Globus pallidus (tissue), 1 donor: ENCODE measurements at places on chromosomes 6 and 20.

- DNase-seq: no peak
These were observed 2.6 kb downstream of the PACSIN1 start for GRCh38 chr6:34468378-34468892.

DNA sequence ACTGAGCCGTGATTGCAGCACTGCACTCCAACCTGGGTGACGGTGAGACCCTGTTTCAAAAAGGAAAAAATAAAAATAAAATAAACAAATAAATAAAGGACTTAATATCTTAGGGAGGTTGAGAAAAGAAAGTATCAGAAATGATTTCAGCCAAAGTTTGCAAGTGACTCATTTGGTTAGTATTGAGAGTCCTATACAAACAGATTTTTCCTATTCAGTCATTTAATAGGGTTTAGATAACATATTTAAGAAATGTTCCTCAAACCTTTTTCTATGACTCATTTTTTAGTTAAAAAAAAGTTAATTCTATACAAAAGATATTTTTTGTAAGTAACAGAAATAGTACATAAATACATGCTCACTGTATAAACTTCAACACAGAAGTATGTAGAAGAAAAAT lies 235.1 kb downstream of the GJA1 start:
- DNase-seq: no peak

GRCh38 chr20:60052322-60052721 lies 94.1 kb downstream of the CDH26 start:
- DNase-seq: no peak

DNA sequence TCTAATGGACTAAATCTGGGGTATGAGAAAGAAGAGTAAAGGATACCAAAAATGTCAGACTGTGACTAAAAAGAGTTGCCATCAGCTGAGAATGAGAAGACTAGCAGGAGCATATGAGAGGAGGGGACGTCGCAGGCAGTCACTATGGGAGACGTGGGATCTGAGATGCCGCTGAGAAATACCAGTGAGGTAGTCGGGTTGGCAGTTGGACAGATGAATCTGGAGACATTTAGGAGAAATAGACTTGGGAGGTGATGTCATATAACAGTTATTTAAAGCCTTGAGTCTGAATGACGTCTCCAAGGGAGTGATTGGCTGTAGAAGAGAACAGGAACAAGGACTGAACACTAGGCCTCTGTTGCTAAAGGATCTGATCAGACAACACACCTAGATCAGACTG lies 51.5 kb upstream of the TRIM26 start:
- no peak for DNase-seq

DNA sequence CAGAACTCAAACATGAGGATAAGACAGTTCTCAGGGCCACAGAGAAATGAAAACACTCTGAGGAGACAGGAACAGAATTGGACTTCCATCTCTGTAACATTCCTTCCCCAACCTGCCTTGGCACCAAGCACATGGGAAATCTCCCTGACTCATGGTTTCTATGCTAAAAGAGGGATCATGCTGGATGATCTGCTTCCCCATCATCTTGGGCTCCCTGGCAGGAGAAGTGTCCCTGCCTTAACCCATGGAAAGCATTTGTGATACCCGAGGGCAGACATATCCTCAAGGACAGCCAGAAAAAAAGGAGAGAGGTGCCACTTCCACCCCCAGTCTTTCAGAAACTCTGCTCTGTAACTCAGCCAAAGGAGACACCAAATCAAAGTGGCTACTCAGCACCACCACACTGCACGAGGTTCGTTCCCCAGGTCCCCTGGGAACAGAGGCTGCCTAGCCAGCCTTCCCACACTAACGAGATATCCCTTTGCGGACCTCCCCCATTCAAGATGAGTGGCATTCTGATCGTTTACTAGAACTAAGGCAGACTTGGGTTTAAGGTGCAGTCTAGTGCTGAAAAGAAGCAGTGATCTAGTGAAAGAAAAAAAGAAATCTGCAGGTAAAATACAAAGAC lies 34.8 kb downstream of the BLOC1S5 start:
- DNase-seq: no peak

GRCh38 chr6:16179063-16179462 lies 50.2 kb downstream of the MYLIP start:
- DNase-seq: no peak

- peak; percentile 21 for DNase-seq
These were observed 8.5 kb downstream of the TPD52L2 start for GRCh38 chr20:63873477-63873971.

GRCh38 chr6:127190552-127190951 lies 72.1 kb downstream of the RSPO3 start:
- DNase-seq: no peak

- peak; percentile 36 for DNase-seq
These were observed at the start of gene NRSN1 for GRCh38 chr6:24125980-24126379. NRSN1 (plus strand) TSS chr6:24126215; CDS start chr6:24134328, 8,113 bp downstream.

DNA sequence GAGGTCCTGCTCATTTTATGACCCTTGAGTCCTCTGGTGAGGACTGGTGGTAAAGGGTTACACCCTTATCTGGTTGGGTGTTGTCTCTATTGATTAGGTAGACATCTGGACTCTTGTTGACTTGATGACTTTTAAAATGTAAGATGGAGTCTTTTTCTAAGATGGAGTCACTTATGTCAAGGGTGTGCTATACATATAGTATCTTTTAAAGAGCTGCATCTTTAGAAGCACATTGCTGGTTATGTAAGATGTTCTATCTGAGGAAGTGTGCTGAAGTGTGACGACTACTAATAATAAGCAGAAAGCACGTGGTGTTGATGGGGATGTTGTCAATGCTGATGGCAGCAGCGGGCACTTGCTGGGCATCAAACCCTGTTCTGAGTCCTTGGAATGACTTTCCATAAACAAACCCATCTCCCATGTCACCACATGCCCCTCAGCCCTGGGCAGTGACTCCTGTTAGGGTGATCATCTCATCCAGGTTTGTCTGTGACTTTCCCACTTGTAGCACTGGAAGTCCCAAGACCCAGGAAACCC lies 229.6 kb downstream of the EYA2 start:
- peak; percentile 2 for DNase-seq

- no peak for DNase-seq
These were observed 3.2 kb downstream of the HRH3 start for GRCh38 chr20:62216636-62217566.

- DNase-seq: no peak
These were observed 185.7 kb upstream of the FLRT3 start for GRCh38 chr20:14523090-14523489.

DNA sequence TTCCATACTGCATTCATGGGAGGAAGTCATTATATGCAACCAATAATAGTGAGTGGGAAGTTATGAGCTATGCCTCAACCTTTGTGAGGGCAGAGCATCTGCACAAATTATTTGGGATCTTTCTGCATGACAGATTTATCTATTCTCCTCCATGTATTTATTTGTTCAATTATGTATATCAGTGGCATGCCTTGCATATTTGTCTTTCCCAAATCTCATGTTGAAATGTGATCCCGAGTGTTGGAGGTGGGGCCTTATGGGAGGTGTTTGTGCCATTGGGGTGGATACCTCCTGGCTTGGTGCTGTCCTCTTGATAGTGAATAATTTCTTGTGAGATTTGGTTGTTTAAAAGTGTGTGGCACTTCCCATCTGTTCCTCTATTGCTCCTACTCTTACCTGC lies 1246.0 kb upstream of the CITED2 start:
- DNase-seq: no peak

GRCh38 chr6:155080881-155081845 lies 86.0 kb downstream of the TIAM2 start:
- no peak for DNase-seq

GRCh38 chr6:39520916-39521315 lies 198.4 kb upstream of the KCNK16 start:
- no peak for DNase-seq

DNA sequence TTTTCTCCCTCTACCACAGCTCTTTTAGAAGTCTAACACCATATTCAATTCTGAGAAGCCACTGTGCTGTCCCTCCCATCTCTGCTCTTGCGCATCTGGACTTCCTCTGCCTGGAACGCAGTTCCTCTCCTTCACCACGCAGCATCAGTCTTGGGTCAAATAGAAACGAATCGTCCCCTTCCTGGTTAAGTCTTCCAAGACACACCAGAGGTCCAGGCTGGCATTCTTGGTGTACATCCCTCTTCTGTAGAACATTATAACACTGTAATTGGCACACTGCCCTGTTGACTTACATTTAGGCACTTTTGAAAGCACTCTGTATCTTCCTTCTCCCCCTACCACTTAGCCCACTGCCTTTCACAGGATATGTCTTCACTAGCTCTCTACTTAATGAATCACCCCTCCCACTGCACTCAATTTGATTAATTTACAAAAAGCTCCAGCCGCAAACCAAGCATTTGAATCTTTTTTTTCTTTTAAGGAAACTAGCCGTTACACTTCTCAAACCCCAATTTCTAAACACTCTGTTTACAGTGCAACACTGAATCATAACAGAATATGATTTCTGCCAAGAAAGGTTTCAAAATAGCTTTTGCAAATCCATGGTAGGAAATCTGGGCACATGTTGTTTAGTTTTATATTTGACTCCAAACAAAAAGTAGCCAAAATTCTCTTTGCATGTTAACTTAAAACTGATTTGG lies 140.8 kb upstream of the CARMIL1 start:
- peak; percentile 58 for DNase-seq

- no peak for DNase-seq
These were observed 165.8 kb upstream of the SUPT3H start for GRCh38 chr6:45543298-45544235.

DNA sequence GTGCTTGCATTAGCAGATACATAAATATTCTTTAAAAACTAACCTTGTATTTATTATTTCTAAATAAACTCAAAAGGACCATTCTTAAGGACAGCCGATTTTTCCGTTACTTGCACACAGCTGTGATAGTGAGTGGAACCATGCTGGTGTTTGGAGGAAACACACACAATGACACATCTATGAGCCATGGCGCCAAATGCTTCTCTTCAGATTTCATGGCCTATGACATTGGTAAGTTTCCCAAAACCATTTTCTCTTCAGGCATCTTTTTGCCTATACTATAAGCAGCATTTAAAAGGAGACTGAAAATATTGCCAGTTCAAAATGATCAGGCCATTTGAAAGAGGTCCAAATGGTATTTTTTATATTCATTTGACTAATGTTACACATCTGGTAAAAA lies 92.3 kb downstream of the ATRN start:
- DNase-seq: no peak

- DNase-seq: no peak
These were observed 49.4 kb downstream of the DTD1 start for GRCh38 chr20:18637224-18637623.

DNA sequence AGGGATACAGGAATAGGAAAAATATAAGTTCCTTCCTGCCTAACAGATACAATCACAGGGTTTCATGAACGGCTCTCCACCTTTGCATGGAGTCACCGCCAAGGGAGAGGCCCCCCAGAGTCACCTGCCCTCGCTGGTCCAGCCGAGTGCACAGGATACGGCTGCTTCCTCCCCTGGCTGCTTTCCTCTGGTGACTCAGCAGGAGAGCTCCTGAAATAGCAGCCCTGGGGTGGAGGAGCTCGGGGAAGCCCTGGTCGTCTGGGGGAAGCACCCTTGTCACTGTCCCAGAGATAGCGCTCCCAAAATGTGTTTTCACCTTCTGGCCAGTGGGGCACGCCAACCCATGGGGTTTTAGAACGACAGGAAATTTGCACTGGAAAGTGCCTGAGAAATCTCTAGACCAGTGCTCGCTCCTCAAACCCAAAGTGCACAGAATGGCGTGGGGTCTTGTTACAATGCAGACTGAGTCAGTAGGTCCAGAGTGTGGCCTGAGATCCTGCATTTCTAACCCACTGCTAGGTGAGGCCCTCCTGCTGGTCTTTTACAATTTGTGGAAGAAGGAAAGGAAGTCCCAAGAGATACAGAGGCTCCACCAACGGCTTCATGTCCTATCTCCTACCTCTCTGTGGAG lies 35.9 kb upstream of the FAM50B start:
- no peak for DNase-seq

DNA sequence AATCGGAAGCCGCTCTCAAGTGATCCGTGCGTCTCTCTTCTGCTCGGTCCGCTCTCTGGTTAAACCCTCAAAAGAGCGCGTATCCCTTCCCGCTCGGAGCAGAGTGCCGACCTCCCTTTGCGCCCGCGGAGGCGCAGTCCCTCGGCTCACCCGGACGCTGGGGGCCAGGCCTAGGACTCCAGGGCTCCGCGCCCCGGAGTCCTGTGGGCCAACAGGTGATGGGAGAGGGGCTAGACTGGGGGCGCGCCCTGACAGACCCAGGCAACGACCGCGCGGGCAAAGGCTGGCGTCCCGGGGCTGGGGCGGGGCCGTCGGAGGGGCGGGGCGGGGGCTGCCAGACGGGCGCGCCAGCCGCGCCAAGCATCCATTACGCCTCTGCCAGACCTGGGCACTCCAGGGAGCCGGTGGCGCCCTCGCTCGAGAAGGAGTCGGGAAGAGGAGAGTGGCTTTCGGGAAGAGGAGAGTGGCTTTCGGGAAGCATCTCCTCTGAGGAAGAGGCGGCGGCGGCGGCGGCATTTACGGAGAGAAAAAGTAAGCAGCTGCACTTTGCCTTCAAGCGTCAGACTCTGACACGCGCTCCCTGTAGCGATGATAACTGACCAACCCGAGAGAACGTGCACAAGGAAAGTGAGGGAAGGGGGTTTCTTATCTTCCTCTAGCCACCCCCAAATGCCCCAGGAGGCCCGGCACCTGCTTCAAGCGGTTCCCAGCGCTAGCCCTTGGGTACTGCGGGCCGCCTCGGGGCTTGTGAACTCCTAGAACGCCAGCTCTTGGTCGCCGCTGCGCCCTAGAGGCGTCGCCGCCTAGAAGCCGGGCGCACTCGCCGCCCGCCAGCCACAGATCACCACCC lies 2.6 kb downstream of the EPHA7 start:
- DNase-seq: peak; percentile 32

- DNase-seq: no peak
These were observed 304.5 kb downstream of the PRL start for GRCh38 chr6:21992178-21992967.

- peak; percentile 65 for DNase-seq
These were observed 180.5 kb downstream of the SYNDIG1 start for GRCh38 chr20:24649787-24650490.

GRCh38 chr6:168225471-168225911 lies 94.1 kb downstream of the DACT2 start:
- no peak for DNase-seq

GRCh38 chr6:4413073-4413472 lies 277.7 kb upstream of the ECI2 start:
- DNase-seq: no peak

- DNase-seq: no peak
These were observed 13.6 kb downstream of the NHSL1 start for GRCh38 chr6:138485586-138486248.

GRCh38 chr6:161101517-161101916 lies 109.9 kb downstream of the MAP3K4 start:
- peak; percentile 51 for DNase-seq

GRCh38 chr6:3765415-3765814 lies 13.9 kb upstream of the PXDC1 start:
- DNase-seq: no peak
